RPMI7951 (cell line): ENCODE measurements at places on chromosomes 2 and 18. TPM values are rescaled to one million over a fixed set of nuclear protein-coding genes. Genes with fewer than 3 reads are reported as not detected.

Gene TUBB8B
- total RNA-seq: not detected in 2 replicates

Gene AQP12A
- not detected in 2 replicates for total RNA-seq

Gene IL1A
- 1.9 and 2.3 TPM in 2 replicates for total RNA-seq

Gene GALNT3
- not detected in 2 replicates for total RNA-seq

Gene FKBP1B
- 10.9 and 15.6 TPM in 2 replicates for total RNA-seq

Gene BABAM2
- 41.7 and 54.7 TPM in 2 replicates for total RNA-seq

GRCh38 chr18:37460604-37461003 is 105.0 kb downstream of the CELF4 start:
- DNase-seq: peak; percentile 7

- peak; percentile 60 for DNase-seq
Measured at GRCh38 chr18:3380384-3380961, 69.5 kb upstream of the TGIF1 start.

DNA sequence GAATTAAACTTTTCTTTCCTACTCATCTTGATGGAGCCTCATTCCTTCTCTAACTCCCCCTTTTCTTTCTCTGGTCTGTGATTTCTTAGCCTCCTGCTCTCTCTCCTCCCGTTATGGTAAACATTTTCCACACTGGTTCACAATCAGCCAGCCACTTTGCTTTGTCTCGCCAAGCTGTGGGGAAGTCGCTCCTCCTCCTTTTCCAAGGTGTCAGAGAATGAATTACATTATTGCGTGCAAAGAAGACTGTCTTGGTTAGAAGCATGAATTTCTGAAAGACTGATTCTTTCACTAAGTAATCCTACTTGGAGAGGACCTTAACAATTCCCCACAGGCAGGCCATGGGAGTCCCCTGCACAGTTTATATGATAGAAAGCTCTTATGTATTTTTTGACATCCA is 46.1 kb downstream of the RASGRP3 start:
- peak; percentile 59 for DNase-seq

DNA sequence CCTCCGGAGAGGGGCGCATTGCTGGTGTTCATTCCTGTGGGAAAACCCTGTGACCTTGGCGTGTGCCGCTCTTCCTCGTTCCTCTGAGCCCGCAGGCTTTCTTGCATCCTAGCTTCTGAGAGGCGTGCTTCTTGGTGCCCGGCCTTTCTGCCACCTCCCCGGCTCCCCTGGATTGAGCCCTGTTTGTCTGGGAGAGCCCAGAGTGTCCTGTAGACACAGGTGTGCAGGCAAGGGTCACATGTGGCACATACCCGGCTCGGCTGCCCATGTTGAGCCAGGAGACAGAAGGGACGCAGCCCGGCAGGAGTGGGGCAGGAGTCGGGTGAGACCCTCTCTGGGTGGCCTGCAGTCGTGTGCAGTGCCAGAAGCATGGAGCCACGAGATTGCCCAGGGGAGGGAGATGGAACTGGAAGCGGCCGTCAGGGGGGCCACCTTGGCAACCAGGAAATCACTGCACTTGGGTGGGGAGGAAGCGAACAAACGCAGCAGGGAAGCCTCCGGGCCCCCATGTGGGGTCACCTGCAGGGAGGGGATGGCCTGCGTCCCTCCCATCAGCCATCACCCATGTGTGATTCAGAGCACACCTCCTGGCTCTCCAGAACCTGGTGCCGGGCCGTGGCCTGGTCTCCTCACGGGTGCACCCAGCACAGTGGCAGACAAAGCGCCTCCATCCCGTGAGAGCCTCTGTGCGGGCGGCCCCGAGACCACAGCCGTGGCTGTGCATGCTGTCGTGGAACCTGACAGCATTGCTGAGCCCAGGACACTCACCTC is 92.9 kb downstream of the SH3BP4 start:
- no peak for DNase-seq

GRCh38 chr2:229930656-229931055 is 8.4 kb downstream of the FBXO36 start:
- DNase-seq: no peak

- no peak for DNase-seq
Measured at GRCh38 chr2:152630466-152630865, 86.8 kb downstream of the PRPF40A start.

GRCh38 chr2:222545823-222546795 is 109.8 kb downstream of the FARSB start:
- no peak for DNase-seq

DNA sequence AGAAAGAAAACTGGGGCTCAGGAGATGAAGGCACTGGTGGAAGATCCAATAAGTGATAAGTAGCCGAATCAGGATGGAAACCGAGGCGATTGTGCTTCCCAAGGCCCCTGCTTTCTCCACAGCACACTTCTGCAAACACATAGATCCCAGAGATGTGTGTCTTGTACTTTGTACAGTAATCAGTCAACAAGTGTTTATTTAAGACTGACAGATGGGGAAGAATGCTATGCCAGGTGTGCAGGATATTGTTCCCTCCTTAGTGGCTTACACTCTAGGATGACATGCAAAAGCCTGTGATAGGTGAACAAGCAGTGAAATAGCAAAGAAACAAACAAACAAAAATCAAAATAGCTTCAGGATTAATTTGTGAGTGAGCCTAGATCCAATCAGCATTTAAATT is 116.6 kb downstream of the ACTR3 start:
- DNase-seq: no peak
